ENCODE measurements at places on chromosomes 13 and 19.
A peak's percentile ranks its signal among the peaks of the same experiment; 100 is the strongest.

GRCh38 chr13:24162604-24163003, 2.1 kb downstream of the SPATA13 start:
- DNase-seq = no peak

DNA sequence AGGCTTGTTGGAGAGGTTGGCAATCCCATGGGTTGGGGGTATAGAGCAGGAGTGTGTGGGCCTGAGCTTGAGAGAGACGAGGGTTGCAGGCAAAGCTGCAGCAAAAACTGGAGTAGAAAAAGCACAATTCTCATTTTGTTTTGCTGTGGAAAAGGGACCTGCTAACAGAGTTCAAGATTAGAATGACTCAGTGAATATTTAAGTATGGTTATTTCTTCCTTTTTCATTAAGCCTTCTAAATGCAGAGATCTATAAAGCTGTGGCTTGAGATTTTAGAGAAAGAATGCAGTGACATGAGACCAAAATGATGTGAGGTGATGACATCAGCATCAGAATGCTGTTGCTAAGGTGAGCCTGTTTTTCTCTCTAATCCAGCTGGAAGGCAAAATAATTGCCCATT, 10.8 kb upstream of the MBNL2 start:
- DNase-seq = no peak

- DNase-seq = peak; percentile 48
Observed at GRCh38 chr13:82747958-82748357, 1134.3 kb downstream of the SLITRK1 start.

GRCh38 chr19:10751109-10751953, 33.5 kb downstream of the DNM2 start:
- no peak for DNase-seq

GRCh38 chr13:111911754-111912452, 155.0 kb upstream of the SOX1 start:
- DNase-seq = no peak

DNA sequence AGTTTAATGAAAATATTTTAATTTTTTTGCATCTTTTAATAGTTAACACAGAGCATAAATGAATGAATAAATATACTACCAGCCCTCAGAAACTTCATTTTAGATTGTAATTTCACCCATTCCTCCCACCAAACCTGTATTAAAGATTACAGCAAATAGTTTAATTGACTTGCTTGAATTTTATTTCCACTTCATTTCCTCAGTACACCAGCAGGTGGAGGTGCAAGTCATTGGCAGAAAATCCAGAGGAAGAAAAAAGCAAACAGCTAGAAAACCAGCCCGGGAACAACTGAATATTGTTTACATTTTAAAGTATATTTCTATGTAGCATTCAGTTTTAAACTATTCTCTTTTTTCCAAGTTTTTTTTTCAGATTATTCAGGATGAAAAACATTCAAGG, 177.8 kb downstream of the OLFM4 start:
- DNase-seq = no peak

DNA sequence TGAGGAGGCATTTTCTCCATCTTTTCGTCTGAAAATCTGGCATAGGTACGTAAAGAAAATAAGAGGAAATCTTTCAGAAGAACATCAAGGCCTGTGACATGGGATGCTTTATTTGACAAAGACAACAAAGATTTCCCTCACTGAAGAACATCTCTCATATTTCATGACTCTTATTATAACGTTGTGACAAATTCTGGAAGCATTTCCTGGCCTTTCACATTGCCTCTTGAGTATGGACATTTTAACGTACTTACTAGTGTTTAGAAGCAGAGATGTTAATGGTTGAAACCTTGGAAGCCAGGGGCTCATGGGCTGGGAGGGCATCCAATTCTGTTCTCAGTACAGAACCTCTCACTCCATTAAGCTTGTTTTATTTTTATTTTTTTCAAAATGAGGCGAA, 210.8 kb downstream of the DCT start:
- DNase-seq = no peak

- no peak for DNase-seq
Observed at GRCh38 chr13:20118268-20119140, 42.3 kb downstream of the GJA3 start.

DNA sequence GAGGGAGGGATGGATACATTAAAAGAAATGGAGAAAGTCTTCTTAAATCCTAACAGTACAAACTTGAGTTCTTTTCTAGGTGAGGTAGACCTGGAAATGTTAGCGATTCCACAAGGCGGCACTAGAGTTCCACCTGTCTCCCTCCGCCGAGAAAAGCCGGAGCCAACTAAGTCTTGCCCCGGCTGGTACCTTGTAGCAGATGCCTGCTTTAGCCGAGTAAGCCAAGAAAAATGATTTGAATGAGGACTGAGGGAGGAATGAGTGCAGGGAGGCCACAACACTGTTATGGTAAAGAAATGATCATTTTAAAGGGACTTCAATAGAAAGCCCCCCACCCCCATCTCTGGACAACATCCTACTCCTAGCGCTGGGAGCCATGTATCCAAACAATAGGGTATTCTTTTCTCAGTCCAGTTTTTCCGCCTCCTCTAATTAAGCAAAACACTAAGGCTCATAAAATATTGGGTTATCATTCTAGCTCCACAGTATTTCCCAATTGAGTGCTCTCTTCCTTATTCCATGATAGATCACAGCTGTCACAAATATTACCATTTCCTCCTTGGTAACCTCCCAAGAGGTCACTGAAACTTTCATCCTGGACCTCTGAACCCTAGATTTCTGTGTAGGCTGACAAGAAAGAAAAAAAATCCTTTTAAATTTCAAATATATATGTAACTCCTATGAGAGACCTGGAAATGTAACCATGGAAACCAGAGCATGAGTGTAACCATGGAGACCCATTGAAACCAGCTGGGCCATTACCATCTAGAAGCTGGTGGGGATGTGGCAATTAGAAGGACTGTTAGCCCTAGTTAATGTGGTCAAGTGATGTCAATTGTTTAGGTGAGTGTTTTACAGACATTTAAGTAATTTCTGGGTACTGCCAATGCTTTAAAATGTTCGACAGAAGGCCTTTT, 58.3 kb downstream of the GPALPP1 start:
- peak; percentile 64 for DNase-seq

- DNase-seq = no peak
Observed at GRCh38 chr19:40663695-40664692, 26.5 kb downstream of the NUMBL start.

DNA sequence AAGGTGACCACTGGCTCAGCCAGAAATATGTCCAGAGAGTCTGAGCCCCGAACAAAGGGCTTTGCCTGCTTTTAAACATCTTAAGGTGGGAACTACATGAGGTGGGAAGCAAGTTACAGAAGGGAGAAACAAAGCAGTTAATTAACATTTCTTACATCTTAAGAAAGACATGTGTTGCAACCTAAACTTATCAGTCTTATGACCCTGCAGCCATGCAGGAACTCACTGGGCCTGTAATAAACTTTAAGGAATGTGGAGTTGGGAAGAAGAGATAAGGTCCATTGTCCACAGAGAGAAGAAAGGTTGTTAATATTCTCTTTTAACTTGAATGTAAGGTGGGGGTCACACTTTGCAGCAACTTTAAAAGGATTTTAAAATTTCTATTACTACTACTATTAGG, 46.8 kb upstream of the CYP2A7 start:
- no peak for DNase-seq

DNA sequence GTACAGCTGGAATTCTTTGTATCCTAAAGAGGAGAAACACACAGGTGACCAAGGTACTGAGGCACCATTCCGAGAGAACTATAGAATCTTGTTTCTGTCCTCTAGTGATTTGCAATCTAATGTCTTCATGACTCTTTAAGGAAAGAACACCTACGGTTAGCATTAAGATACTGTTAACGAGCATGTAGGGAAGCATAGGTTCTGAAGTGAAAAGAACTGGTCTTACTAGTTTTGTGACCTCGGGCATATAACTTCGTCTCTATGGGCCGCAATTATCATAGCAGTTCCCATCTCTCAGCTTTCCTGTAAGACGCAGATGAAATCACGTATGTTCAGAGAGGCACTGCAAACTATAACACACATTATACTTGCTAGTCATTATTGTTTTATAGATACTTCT, 193.0 kb upstream of the NBEA start:
- no peak for DNase-seq

DNA sequence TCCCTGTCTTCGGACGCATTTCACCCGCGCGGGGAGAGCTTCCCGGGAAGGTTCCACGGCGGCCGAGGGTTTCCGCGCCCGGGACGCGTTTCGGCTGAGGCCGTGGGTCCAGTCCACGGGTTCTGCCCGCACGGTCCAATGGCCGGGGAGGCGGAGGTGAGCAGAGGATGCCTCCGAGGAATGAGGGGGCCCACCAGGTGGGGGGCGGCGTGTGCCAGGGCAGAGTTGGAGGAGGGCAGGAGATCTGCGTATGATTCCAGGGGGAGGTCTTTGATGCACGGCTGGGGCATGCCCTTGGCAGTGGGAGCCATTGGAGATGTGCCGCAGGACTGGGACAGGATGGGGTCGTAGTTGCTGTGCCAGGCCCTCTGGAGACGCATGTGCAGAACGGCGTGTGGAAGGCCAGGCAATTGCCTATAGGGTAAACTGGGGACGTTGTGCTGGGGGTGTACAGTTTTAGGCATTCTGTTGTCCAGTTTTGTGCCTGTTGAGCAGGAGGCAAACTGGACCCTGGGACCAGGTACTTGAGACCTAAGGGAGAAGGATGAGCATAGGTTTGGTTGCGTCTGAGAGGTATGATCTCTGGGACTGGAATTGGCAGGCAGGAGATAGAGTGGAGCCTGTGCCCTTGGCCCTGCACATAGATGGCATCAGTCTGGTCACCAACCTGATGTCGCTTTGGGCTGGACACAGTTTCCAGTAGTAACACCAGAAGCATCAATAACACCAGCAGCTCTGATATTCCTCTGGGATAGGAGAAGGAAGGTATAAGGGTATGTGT, 751 bp downstream of the ZNF584 start:
- no peak for DNase-seq

- DNase-seq = no peak
Observed at GRCh38 chr13:21075011-21075378, 13.6 kb upstream of the LATS2 start.

- DNase-seq = peak; percentile 46
Observed at GRCh38 chr19:53511933-53512374, 26.0 kb upstream of the ZNF331 start.

DNA sequence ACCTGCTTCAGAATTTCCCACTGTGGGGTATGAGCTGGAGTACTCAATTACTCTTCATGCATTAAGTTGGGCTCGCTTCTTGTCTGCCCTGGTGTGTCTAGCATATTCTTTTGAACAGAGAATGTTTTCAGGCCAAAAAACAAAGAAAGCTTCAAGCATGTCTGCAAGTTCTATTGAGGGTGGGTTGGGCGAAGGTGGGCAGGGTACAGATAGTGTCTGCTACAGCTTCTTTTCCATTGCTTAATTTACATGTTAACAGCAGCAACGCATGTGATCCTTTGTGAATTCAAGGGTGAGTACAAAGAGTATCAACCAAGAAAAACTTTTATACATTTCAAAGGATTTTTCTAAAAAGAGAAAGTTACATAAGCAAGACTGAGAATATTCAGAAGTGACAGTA, 406.5 kb downstream of the IRS2 start:
- no peak for DNase-seq

DNA sequence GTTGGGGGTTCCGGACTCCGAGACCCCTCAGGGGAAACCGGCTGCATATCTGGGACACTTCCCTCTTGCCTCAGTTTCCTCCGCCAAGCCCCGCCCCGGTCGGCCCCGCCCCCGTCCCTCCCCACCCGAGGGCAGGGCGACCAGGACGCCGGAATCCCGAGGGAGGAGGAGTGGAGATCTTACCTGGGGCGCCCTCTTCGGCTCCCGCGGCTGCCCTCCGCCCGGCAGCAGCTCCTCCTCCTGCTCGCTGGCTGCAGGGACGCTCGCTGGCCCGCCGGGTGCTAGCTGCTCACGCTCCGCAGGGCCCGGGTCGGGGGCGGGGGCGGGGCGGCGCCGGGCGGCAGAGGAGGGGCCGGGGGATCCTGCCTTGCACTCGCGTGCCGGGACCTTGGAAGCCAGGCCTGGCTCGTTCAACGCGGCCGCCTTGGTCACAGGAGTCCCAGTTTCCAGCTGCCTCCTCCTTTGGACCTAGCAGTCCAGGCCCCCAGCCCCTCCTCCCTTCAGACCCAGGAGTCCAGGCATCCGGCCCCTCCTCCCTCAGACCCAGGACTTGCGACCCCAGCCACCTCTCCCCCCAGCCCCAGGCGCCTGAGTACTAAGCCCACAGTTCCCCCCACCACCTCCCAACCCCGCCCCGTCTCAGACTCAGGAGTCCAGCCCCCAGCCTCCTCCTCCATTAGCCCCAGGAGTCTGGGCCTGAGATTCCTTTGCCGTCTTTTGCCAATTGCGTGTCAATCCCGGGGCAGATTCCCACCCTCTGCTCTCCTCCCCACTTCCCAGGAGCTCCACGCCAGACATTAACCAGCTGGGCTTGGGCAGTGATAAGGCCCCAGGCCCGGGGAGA, at the start of gene NTF4:
TSS of gene NTF4 (minus strand) at position 51 of the 844 bp plus-strand sequence. CDS start 2,821 bp downstream, outside the sequence.
- DNase-seq = no peak

DNA sequence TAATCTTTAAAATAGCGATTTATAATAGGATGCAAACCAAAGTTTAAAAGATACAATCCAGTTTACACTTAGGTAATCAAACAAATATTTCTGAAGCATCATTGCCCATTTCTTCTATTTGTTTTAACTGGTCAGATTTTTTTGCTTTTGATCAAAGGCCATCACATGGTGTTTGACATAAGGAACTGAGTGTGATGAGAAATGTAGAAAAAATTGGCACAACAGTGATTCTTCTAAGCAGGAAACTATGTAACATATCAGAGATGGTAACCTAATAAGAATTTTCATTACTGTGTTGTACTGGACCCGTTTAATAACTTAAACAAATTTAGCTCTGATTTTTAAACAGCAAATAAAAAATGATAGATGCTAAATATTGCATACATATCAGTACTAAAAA, 644.7 kb upstream of the KLF12 start:
- no peak for DNase-seq

DNA sequence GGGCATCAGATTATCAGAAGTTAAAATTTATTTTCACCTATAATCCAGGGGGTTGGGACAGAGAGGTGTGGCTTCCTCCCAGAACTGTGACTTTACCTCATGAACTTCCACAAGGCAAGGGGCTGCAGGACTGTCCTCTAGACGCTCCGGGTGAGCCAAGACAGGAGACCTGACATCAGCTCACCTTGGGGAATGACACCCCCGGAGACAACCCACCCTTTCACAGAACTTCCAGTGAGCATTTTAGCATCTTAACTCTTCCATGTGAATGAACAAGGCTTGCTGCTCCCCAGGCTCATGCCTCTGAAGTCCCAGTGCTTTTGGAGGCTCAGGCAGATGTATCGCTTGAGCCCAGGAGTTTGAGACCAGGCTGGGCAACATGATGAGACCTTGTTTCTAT, 29.4 kb upstream of the TFDP1 start:
- no peak for DNase-seq

- DNase-seq = no peak
Observed at GRCh38 chr19:1862424-1863327, 703 bp downstream of the KLF16 start.

DNA sequence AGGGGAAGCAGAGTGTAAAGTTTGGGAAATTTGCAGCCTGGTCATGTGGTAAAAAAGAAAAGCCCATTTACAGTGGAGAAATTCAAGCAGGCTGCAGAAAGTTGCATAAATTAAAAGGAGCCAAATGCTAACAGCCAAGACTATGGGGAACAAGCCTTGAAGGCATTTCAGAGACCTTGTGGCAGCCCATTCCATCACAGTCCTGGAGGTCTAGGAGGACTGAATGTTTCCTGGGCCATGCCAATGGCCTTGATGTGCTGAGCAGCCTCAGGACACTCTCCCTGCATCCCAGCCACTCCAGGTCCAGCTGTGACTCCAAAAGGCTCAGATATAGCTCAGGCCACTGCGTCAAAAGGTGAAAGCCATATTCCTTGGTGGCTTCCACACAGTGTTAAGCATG, 1202.4 kb upstream of the ATXN8OS start:
- DNase-seq = no peak
